ENCODE measurements at places on chromosomes 1 and 21.
A peak's percentile ranks its signal among the peaks of the same experiment; 100 is the strongest.

GRCh38 chr1:18004278-18004677 is 103.3 kb upstream of the IGSF21 start:
- no peak for DNase-seq

GRCh38 chr1:233229288-233229687 is 66.2 kb downstream of the PCNX2 start:
- DNase-seq = no peak

DNA sequence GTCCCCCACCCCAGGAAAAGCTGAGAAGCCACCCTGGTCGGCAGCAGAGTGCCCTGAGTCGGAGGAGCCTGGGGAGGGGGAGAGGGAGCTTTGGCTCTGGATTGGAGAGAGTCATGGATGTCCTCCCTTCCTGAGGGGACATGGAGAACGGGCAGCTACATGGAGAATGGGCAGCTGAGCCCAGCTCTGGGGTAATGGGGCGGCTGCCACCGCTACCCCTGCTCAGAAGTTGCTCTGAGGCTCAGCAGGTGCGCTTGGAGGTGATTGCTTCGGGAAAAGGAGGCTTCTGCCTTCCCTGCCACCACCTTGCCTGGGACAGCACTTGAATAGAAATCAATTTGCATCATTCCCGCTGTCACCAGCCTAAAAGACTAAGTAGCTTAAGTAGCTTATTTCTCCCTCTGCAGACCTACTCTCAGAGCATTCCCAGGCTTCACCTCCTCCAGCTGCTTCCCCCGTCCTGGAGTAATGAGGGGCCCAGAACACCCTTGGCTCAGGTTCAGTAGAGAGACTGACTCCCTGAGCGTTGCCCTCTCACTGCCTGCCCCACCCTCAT is 8.3 kb downstream of the DISP3 start:
- DNase-seq = no peak

DNA sequence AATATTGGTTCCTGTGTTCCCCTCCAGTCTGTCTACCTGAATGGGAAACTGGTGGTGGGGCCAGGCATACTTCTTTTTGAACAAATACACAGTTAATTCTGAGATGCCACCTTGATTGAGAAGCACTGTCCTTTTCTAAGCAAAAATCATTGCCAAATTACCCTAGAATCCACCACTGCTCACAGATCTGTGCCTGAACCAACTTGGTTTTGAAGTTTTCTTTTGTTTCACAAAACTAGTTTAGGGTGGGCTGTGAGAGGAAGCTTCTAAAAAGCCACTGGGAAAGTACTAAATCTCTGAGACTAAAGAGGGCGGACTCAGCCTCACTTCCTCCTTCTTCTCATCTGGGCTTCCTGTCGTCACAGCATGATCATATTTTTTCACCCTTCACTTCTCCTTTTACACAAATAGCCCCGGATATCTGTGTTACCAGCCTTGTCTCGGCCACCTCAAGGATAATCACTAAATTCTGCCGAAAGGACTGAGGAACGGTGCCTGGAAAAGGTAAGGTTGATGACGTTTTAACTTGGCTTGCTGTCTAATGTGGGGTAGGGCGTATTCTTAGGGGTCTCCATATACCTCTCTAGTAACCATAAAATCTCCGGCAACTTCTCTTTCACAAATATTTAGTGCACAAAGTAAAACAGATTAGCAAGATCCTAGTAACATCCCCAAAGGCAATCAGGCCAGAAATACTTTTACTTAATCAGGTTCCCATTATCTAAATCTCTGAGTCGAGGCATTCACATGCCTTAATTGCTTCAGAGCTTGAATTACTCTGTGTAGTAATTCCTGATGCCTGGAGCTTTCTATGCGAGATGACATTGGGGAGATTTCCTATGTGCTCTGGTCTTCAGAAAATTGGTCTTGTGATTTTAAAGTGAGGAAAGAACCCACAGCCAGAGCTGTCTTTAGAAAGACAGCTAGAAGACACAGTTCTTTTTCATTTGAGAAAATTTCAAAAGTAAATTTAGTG is at the start of gene CD53:
Gene CD53, plus strand, starts transcription at position 404 of the 976 bp plus-strand sequence. CDS start 18,261 bp downstream, outside the sequence.
- no peak for DNase-seq

- DNase-seq = no peak
These were observed 83.2 kb downstream of the HIVEP3 start for GRCh38 chr1:41835485-41835884.

DNA sequence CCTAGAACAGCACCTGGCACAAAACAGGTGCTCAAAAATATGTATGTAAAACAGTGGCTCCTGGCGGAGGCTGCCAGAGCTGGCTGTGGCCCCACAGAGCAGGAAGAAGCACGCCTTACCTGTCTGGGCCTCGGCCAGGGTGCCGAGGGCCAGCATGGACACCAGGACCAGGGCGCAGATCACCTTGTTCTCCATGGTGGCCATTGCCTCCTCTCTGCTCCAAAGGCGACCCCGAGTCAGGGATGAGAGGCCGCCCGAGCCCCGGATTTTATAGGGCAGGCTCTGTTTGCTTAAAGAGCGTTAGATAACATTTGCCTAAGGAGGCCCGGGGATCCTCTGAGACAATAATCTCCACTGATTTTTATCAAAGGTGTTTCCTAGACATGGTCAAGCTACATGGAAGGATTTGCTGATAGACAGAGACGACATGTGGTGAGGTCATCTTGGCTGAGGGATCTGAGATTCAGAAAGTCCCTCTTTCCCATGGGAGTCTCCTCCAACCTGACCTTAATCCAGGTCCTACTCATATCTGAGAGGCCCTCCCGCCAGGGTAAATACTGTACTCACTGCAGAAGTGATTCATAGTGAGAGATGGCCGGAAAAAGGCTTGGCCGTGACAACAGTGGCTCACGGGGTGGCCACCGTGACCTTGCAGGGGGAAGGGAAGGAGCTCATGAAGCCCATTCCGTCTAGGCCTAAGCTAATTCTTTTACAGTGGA is at the start of gene TFF1:
Gene TFF1, minus strand, starts transcription at position 244 of the 719 bp plus-strand sequence. Its CDS starts 40 bp downstream, at position 204.
- DNase-seq = no peak

DNA sequence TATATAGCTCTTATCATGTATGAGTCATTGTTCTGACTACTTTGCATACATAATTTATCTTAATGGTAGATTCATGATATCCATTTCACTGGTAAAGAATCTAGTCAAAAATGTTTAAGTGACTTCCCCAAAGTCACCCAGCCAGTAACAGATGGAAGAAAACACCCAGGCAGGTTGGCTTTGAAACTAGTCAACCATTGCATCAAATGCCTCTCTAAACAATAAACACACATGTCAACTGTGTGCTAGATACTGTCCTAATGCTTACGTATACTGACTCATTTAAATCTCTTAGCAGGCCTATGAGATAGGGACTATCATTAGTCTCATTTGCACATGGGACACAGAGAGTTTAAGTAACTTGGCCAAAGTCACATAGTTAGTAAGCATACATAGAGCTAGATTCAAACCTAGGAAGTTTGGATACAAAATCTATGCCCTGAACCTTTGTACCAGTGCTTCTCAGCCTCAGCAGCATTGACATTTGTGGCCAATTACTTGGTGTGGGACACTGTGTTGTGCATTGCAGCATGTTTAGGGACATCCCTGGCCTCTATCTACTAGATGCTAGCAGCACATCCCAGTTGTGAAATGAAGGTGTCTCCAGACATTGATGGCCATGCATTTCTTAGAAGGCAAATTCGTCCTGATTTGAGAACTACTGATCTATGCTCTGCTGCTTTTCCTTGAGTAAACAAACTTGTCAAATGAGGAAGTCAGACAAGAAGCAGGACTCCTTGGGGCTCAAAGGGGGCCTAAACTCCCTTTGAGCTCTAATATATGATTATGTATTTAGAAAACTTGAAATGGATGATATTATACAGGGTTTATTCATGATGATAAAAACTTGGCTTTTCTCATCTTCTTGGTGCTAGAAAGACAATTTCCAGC is 316.3 kb downstream of the KCNH1 start:
- no peak for DNase-seq

GRCh38 chr21:45102391-45102932 is 28.1 kb downstream of the ADARB1 start:
- no peak for DNase-seq

GRCh38 chr21:46020581-46020980 is 39.0 kb downstream of the COL6A1 start:
- DNase-seq = no peak

- peak; percentile 20 for DNase-seq
These were observed 28.8 kb upstream of the SLC19A1 start for GRCh38 chr21:45570826-45571601.

All from H9 (cell line).